Stimulated activated CD8-positive, alpha-beta memory T cell treated with anti-CD3 and anti-CD28 coated beads, Interleukin-4, amount 100 ng/mL, for 1 hour (primary cell): ENCODE measurements at places on chromosomes 2 and 18.

GRCh38 chr2:14749884-14750283 is 117.4 kb downstream of the LRATD1 start:
- DNase-seq: no peak

- no peak for DNase-seq
Observed at GRCh38 chr2:3051266-3051665, 326.4 kb downstream of the EIPR1 start.

DNA sequence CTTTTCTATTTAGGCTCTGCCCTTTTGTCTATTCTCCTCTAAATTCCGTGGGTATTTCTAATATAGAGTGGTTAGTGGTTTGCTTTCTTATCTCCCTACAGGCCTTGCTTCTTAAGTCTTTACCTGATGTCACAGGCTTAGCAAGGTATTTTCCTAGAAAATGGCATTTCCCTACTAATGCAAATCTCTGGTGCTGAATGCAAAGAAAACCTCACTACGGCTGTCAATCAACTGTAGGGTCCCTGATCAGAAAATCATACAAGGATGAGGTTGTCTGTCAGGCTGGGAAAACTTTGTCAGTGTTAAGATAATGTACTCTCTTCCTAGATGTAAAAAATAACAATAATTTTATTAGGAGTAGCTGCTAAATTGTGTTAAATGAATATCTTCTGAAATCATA is 27.1 kb upstream of the DSC1 start:
- no peak for DNase-seq

- no peak for DNase-seq
Observed at GRCh38 chr2:26438926-26439325, 37.2 kb downstream of the DRC1 start.

- DNase-seq: no peak
Observed at GRCh38 chr2:24856791-24857211, 63.2 kb downstream of the ADCY3 start.

- no peak for DNase-seq
Observed at GRCh38 chr2:65576861-65577601, 144.6 kb upstream of the SPRED2 start.

DNA sequence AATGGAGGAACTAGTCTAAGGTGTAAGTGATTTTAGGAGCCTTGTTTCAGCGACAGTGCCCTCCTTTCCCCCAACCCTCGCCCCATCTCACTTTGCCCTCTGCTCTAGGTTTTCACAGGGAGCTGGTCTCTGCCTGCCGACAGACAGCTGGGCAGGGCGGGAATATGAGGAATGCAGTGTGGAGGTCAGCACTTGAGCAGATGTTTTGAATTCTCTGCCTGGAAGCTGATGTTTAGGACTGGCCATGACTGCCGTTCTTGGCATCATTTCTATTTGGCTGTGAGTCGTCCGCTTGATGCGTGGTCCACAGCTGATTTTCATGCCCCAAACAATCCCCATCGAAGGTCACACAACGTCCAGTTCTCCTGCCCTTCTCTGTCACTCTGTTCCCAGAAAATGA is 55.1 kb upstream of the SIX3 start:
- no peak for DNase-seq

- no peak for DNase-seq
Observed at GRCh38 chr2:54106631-54107454, 8.6 kb upstream of the ACYP2 start.

- DNase-seq: no peak
Observed at GRCh38 chr2:189628817-189629530, 32.3 kb upstream of the ASNSD1 start.

GRCh38 chr2:100891906-100892642 is 72.1 kb downstream of the NPAS2 start:
- DNase-seq: no peak

DNA sequence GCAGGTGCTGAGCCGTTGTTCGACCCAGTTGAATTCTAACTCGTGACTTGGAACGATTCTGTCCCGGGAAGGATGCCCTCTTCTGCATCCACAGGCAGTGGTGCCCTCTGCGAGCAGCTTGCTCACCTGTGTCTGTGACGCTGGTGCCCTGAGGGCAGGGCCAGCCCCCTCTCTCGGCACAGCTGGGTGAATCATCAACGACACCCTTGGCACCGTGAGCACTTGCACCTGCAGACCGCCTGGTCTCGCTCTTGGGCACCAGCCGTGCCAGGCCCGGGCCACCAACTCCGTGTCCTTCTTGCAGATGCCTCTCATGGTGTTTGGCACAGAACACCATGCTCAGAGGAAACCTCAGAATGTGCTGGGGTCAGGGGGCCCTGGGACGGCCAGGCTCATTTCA is 75.0 kb downstream of the SLC66A2 start:
- DNase-seq: no peak

DNA sequence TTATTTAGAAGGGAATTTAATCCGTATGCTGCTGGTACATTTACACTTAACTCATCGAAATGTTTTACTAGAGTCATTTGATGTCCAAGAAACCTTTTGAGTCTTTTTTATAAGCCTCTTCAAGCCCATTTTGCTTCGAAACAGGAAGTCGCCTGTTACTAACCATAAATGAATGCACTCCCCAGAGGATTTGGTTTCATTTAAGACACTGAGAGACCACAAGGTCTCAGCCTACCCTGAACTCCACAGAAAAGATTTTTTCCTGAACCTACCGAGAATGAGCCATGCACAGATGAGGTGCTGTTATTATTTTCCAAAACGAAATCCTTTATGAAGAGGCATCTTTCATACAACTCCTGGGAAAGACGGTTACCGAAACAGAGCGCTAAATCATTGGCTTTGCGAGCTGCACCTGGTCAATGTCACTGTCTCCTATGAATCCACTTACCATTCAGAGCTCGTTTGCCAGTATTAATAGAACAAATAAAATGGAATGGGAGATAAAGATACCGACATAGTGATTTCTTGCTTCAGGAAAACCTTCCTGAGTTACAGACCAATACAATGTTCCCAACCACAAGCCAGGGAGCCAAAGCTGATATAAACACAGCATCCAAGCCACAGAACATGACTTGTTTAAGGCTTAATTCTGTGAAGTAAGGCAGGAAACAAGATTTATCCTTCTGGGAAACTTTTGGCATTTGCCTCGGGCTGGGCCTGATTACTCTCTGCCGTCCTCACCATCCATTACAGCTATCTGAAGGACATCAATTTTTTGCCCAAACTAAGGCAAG is 382.1 kb downstream of the OSR1 start:
- no peak for DNase-seq

GRCh38 chr2:50975546-50975945 is 56.4 kb downstream of the NRXN1 start:
- DNase-seq: no peak

DNA sequence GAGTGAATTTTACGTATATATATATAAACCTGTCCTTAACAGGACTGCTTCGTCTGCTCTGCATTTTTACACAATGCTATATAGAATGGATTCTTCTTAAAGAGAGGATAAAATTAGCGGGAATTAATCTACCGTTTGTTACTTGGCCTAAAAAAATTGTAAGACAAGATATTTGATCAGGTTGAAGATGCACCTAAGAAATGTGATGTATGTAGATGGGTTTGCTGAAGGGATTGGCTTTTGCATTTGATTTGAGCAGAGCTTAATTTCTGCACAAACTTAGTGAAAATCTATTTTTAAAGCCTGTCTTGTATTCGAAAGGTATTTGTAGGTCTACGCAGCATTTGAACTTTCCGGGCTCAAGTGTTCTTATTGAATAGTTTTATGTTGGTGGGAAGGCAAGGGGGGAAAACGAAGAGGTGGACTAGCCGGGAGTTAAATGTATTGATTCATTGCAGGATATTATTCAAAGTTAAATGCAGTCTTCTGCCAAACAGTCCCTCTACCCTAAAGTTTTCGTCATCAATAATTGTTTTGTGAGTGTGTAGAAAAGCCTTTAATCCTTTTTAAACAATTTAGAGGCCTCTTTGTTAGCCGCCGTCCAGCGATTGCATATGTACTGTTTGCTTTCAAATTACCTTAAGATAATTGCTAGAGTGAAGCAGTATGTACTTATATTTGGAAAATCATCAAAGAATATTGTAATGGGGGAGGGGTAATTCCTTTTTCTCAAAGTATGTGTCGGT is 1.2 kb downstream of the PPP1CB start:
- no peak for DNase-seq

DNA sequence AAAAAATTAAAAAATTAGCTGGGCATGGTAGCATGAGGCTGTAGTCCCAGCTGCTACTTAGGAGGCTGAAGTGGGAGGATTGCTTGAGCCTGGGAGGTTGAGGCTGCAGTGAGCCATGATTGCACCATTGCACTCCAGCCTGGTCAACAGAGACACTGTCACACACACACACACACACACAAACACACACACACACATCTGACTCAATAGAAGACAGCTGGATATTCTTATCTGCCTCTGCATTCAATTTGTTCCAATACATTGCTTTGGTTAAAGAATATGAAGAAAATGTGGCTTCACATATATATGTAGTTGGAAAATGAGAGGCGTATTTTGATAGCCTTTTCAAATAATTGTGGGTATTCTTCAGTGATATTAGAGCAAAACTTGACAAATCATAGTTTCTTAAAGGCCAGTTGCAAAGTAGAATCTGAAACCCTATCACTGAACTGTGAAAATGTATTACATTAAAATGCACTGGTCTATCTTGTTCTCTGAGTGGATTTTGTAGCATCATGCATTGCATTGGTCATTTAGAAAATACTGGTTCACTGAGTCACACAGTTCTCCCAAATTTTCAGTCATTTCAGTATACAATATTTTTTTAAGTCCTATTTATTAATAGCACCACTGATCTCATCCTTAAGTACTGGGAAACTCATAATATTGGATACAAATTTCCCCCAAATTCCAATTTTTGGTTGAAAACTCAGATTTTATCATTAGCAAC is 140.9 kb downstream of the MCFD2 start:
- no peak for DNase-seq

GRCh38 chr2:143558665-143559064 is 429.4 kb downstream of the ARHGAP15 start:
- no peak for DNase-seq

DNA sequence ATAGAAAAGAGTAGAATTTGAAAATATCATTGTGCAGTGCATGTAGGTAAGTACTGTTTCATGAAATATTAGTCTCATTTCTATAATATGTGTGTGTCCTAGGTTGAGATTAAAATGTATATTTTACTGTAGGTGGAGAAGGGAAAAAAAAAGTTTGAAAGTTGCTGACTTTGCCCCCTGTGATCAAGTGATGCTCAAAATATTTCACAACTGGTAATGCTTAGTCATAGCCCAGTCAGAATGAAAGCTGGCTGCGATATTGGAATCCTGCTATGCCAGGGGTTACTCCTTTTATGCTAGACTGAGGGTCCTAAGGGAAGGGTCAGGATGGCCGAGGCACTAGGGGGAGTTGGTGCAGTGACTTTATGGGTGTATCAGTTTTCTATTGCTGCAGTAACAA is 19.5 kb upstream of the CFAP36 start:
- DNase-seq: no peak

DNA sequence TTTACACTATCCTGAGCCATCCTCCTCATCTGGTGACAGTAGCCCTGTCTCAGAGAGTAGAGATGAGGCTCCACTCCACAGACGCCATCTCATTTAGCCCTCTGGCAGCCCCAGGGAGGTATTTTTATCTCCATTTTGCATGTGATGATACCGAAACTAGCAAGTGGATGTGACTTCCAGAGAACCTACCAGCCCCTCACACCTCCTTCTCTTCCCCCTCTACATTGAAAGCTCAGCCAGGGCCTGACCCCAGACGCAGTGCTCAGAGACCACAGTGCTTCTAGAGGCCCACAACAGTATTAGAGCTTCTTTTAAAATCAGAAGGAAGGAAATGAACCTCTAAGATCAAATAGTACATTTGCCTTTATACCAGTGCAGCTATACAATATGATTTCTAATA is 8.3 kb downstream of the GYPC start:
- DNase-seq: no peak

GRCh38 chr2:68831686-68832232 is 39.4 kb downstream of the BMP10 start:
- DNase-seq: no peak

GRCh38 chr2:218823196-218823855 is 8.3 kb downstream of the PRKAG3 start:
- no peak for DNase-seq

GRCh38 chr2:46045888-46046287 is 251.3 kb upstream of the EPAS1 start:
- no peak for DNase-seq

DNA sequence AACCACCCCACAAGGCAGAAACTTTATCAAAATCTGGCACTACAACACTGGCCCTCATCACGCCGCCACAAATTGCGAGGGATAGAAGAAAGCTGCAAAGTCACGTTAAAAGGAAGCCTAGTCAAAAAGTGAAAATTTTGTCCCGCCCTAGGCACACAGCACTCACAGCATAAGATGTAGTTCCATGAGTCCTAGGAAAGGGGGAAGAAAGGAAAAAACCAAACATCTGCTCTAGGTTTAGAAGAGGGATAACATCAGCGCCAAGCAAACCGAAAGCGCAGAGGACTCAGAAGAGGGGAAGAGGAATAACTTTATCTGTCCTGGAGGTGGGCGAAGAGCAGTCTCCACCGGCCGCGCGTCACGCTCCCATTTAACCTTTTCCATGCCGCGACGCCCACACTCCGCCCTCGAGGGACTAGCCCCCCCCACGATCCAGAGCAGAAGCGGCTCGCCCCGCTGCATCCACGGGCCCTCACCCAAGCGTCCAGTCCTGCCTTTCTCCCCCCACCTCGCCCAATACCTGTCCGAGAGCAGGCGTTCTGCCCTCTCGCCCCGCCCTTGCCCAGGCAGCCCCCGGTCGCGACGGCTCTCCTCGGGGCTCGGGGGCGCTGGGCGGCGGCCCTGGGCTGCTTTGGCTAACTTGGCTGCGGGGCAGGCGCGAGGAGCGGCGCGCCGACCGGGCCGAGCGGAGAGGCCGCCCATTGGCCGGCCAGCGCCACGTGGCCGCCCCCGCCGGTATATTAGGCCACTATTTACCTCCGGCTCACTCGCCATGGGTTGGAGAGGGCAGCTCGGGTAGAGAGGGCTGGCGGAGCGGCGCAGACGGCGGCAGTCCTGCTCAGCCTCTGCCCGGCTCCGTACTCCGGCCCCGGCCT is at the start of gene HOXD1:
TSS of gene HOXD1 (plus strand) at position 770 of the 875 bp plus-strand sequence. CDS start 134 bp downstream, outside the sequence.
- DNase-seq: no peak

DNA sequence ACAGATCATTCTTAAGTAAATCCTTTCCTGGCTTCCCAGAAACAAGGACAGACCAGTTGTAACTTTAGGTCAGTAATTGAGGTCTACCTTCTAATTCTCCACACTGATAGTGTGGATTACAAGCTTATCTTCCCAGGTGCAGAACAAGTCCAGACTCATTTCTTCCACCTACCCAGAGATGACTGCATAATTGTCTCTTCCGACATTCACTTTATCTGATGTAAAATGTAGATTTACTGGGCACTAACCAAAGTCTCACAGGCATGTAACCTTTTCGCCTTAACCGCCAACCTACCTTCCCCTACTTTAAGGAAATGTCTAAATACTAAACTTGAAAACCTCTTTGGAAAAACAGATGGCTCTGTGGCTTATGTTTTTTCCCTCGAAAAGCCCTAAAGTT is 96.2 kb downstream of the NCK2 start:
- DNase-seq: no peak

GRCh38 chr2:86675511-86676015 is 44.5 kb upstream of the RMND5A start:
- no peak for DNase-seq

GRCh38 chr18:36327352-36328316 is 30.1 kb downstream of the FHOD3 start:
- no peak for DNase-seq

GRCh38 chr18:10771053-10771709 is 245.4 kb downstream of the NAPG start:
- no peak for DNase-seq
